ENCODE measurements at places on chromosomes 4 and X.

DNA sequence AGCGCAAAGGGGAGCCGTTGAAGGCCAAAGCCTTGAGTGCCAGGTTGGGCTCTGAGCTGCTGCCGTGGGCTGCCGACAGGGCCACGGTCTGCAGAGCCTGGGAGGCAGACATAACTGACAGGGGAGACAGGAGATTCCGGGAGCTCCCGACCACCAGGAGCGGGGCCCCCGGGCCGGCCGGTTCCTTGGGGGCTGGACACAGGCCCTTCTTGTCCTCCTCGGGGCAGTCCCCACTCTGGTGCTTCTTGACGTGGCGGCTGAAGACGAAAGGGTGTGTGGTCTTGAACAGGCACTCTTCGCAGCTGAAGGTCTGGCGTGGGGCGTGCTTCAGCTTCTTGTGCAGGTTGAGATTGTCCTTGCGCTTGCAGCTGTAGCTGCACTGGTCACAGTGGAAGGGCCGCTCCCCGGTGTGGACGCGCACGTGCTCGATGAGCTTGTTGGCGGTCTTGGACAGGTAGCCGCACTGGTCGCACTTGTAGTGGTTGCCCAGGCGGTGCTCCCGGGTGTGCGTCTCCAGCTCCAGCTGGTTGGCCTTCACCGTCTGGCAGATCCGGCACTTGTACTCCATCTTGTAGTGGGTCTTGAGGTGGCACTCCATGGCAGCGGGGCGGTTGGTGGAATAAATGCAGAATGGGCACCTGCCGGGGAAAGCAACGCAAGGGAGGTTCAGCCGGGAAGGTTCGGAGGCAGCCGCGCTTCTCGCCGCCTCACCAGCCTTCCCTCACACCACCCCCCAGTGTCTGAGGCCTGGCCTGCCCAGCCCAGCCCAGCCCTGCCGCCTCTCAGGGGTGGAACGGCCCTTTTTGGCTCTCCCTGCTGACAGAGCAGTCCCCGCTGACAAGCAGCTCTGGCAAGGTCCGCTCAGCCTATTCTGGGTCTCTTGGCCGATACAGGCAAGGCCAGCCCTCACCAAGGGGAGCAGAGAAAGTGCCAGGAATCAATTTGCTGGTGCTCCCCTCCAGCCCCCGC lies 81.3 kb downstream of the C4orf51 start:
- no peak for DNase-seq

- no peak for DNase-seq
These were observed 234.7 kb downstream of the OR13H1 start for GRCh38 chrX:131778269-131779218.

DNA sequence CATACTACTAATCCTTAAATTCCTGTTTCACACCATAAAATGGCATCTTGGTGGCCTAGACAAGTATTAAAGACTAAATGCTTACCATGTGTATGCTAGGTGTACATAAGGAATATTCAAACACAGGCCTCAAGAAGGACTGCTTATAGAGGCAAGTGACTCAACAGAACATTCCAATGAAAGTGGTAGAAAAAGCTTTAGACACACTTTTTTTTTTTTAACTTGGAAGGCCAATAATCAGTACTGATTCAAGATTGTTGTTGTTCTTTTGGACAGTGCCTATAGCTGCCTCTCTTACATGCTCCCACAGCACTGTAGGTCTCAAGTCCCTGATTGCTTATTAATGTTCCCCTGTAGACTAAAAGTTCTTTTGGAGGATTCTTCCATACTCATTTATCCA lies 77.6 kb downstream of the FBXL5 start:
- DNase-seq, result no peak

DNA sequence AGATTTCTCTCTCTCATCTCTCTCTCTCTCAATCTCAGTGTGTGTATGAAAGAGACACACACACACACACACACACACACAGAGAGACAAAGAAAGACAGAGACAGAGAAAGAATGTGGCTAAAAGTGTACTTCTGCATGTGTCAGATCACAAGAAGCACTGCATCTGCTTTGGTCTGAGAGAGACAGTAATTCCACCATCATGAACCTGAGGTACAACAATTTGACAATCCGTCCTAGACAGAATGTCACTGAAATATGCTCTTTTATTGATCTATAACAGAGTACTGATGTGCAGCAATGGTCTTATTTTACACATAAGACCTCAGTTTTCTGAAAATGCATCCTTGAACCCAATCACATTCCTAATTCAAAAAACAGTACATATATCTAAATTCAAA lies 576.2 kb upstream of the SMIM31 start:
- no peak for DNase-seq

- DNase-seq, result no peak
These were observed 152.7 kb downstream of the GABRG1 start for GRCh38 chr4:45971108-45971507.

DNA sequence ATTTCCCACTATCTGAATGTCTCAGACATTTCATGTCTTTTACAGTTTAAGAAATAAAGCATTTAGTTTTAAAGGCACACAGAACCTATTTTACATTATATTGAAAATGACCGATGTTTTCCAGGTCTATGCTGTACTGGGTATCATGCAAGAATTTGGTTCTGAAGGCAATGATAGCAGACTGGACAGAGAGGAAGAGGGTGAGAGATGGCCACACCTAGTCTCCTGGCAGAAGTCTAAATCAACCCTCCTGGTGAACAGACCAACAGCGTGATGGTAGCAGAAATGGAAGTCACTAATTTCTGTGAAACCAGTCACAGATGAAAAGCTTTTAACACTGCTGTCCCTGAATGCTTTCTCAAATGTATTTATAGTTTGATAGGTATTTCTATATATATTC lies 41.9 kb downstream of the MID1 start:
- no peak for DNase-seq

DNA sequence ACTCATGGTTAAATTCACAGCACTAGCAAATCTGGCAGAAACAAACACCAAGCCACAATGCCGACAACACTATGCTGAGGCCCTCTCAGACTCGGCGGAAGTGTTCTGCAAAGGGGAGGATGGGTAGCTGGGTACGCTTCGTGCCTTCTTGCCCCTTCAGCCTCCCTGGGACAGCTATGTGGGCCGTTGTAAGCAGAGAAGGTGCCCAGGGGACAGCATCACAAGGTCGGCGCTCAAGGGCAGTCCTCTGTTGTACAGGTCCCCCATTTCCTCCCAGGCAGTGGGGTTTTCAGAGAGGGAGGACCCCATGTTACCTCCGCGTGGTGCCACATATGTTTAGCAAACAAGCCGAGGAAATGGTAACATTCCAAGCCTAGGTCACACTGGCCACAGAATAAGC lies 173.6 kb downstream of the AFAP1 start:
- DNase-seq, result no peak

DNA sequence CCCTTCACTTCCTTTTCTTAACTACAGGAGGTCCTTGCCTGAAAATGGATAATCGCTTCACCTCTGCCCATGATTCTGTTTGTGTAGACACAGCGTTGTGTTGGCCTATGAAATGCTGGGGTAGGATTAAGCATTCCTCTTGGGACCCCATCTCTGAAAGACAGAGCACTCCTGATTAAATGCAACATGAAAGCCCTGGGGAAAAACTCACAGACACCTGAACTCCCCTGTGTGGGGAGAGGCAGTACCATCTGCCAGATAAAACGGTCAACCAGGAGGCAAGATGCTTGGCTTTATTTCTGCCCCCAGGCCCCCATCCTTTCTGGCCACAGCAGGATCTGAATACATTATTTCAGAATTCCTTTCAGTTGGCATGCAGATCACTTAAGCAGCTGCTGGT lies 1.9 kb downstream of the LGI2 start:
- no peak for DNase-seq

DNA sequence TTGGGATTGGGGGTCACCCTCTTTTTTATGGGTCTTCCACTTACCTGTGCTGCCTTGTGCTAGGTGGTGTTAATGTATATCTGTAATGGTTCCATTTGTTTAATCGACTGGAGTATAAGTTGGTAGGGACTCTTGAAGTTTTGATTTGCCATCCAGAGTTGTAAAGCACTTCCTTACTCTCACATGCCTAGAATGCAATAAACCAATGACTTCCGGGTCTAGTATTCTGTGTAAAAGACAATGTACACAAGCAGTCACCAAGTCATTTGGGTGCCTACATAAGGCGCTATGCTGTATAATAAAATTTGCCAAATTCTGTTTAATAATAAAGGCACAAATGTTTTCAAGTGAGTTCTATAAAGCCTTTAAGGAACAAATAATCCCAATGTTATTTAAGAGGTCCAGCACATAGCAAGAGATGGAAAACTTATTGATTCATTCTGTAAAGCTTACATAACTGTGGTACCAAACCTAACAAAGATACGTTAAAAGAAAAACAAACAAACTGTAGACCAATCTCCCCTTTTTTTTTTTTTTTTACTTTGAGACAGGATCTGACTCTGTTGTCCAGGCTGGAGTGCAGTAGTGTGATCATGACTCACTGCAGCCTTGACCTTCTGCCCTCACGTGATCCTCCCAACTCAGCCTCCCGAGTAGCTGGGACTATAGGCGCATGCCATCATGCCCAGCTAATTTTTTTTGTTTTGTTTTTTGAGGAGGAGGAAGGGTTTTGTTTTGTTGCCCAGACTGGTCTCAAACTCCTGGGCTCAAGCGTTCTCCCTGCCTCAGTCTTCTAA lies 41.5 kb upstream of the HPRT1 start:
- DNase-seq, result no peak

GRCh38 chrX:153934762-153935325 lies at the start of gene NAA10:
Gene NAA10 (minus strand): TSS chrX:153935037. CDS start chrX:153934904, 133 bp downstream.
- DNase-seq, result peak; percentile 78

GRCh38 chrX:12890467-12890866 lies 16.0 kb upstream of the TLR8 start:
- no peak for DNase-seq

DNA sequence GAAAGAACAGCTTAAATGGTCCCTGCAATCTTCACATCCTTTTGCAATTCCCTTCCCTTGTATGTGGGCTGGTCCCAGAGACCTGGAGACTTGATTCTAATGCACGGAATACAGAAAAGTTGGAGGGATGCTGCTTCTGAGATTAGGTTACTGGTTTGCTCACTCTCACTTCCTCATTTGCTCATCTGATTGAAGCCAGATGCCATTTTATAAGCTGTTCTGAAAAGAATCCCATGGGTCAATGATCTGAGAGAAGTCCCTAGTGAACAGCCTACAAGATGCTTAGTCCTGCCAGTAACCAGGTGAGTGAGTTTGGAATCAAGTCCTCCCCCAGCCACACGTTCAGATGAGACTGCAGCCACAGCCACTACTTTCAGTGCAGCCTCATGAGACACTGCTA lies 35.9 kb downstream of the MAGEA1 start:
- no peak for DNase-seq

DNA sequence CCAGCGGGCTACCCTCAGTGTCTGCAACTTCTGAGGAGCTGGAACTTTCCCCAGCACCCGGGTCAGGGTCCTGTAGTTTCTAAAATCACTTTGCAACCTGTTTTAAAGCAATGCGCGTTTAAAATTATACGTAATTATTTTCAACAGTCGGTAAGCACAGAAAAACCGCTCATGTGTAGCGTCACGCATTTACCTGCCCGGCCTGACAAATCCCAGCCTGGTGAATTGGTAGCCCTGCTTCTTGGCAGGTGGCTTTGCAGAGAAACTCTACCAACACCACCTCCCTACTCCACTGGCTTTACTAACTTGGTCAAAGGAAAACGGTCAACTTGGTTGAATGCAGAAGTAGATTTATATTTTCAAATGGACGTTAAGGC lies 640 bp downstream of the BANK1 start:
- DNase-seq, result no peak

DNA sequence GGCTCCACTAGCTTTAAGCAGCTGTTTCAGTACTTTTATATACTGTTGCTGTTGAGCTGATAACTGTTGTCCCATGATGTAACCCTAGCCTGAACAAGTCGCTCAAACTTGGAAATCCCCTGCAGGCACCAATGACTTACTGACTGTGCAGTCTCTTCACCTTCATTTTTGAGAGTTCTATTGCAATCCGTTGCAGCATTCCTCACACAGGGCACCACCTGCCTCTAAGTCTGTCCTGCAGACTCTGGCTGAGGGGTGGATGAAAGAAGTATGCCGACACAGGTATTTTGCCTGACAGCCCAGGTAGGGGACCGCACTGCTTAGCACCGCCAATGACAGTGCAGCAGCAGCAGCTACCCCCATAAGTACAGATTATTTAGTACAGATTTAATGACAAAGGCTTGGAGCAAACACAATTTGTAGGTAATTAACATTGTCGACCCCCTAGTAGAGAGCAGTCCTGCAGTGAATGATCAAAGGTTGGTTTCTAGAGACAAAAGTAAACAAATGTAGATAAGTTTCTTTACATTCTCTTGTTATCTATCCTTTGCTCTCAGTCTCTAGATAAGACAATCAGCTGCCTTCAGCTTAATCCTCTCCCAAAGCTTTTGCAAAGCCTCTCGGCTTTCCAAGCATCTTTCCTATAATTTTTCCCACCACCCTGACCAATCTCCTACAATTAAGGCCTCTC lies 205.0 kb downstream of the PABPC4L start:
- no peak for DNase-seq

DNA sequence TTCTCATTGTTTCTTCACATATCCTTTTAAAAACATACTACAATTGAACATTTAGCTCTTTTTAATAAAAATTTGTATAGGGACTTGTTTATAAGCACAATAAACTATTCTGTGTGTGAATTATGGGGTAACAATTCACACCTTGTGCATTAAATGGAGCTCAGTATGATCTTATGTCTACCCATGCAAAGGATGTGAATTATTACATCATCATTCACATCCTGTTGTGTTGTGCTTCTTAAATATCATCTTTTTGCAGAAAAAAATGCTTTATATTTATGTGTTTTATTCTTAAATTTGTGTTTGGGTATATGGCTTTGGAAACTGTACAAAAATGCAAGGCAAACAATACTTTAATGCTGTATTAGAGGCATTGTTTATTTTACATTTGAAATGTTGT lies 96.7 kb upstream of the PABPC4L start:
- DNase-seq, result no peak

GRCh38 chr4:3203971-3204431 lies 45.0 kb upstream of the MSANTD1 start:
- DNase-seq, result no peak

DNA sequence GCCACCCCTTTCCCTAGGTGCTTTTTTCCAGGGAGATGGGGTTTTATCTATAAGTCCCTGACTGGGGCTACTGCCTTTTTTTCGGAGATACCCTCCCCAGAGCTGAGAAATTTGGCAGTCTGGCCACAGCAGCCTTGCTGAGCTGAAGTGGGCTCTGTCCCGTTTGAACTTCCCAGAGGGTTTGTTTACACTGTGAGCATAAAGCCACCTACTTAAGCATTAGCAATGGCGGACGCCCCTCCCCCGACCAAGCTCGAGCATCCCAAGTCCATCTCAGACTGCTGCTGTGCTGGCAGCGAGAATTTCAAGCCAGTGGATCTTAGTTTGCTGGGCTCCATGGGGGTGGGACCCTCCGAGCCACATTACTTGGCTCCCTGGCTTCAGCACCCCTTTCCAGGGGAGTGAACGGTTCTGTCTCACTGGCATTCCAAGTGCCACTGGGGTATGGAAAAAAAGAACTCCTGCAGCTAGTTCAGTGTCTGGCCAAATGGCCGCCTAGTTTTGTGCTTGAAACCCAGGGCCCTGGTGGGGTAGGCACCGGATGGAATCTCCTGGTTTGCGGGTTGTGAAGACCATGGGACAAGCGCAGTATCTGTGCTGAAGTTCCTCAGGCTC lies 456.4 kb upstream of the HTR2C start:
- no peak for DNase-seq
